ENCODE measurements at places on chromosomes 6 and 20.

- no peak for DNase-seq
Observed at GRCh38 chr6:154261688-154262397, 94.8 kb downstream of the IPCEF1 start.

DNA sequence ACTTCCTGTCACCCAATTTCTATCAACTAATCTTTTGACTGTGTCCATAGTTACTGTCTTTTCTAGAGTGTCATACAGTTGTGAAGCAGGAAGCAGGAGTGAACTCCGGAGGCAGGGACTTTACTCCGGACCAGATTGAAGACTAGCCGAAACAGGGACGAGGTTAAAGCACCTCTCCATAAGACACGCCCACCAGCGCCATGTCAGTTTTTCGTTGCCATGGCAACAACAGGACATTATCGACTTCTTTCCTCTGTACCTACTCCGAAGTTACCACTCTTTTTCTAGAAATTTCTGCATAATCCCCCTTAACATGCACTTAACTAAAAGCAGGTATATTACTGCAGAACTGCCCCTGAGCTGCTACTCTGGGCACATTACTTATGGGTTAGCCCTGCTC is 25.2 kb downstream of the TRIM38 start:
- DNase-seq: no peak

DNA sequence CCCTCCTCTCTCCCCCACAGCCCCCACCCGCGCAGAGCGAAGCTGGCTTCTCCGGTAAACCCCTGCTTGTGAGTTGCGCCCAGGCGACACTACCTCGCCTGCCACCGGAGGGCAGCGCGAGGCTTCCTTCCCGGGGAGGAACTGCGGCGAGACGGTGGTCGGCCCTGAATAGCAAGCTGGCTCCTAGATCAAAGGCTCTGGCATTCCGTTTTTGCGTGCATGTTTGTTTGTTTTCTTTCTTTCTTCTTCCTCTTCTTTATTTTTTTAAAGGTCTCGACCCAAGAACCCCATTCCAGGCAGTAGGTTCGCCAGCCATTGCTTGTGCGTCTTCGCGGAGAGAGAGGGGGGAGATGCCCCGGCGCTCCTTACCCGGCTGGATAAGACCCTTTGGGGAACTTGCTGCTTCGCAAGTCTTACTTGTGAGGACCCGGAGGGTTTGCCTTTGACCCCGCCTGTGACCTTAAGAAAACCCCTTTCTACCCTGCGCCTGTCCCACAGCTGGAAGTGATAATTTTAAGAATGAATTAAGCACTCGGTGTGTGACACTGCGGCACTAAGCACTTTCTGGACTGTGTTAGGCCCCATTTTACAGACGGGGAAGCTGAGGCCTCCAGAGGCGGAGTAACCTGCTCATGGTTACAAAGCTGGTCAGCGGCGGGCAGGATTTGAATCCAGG is 92.7 kb upstream of the SIRPA start:
- peak; percentile 64 for DNase-seq

DNA sequence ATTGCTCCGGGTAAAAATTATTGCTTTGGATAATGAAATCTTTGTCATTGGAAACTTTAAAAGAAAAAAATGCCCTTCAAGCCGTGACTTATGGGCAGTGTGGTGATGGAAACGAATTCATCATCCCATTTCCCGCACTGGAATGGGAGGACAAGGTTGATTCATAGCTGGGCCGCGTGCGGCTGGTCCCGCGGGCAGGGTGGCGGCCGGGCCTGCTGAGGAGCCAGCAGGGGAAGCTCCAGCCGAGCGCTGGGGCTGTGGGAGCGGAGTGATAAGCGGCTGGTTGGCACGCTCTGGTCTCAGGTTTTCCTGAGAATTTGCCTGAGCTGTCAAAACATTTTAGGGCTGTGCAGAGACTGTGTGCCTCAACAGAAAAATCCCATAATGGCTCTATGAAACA is 351.7 kb downstream of the CDC5L start:
- no peak for DNase-seq
